ENCODE measurements at places on chromosomes 1 and 21. TPM values are rescaled to one million over a fixed set of nuclear protein-coding genes. Genes with fewer than 3 reads are reported as not detected.

The TRIM67 gene
- total RNA-seq: 0.30 TPM

The HUNK gene
- 1.2 TPM for total RNA-seq

The GNG4 gene
- total RNA-seq: 15.7 TPM

The DIRAS3 gene
- 0.85 TPM for total RNA-seq

The TFF3 gene
- not detected for total RNA-seq

The MIXL1 gene
- not detected for total RNA-seq

The IL19 gene
- total RNA-seq: not detected

The DNAJC6 gene
- 5.4 TPM for total RNA-seq
